Activated CD4-positive, alpha-beta T cell treated with anti-CD3 and anti-CD28 coated beads for 24 hours (primary cell): ENCODE measurements at places on chromosomes 5 and 9.

- no peak for DNase-seq
These were observed 486.2 kb downstream of the GADD45G start for GRCh38 chr9:90090997-90091396.

- no peak for DNase-seq
These were observed 204.5 kb downstream of the MCTP1 start for GRCh38 chr5:95080441-95080840.

- DNase-seq = no peak
These were observed 1.2 kb downstream of the ZNF608 start for GRCh38 chr5:124745007-124745927.

DNA sequence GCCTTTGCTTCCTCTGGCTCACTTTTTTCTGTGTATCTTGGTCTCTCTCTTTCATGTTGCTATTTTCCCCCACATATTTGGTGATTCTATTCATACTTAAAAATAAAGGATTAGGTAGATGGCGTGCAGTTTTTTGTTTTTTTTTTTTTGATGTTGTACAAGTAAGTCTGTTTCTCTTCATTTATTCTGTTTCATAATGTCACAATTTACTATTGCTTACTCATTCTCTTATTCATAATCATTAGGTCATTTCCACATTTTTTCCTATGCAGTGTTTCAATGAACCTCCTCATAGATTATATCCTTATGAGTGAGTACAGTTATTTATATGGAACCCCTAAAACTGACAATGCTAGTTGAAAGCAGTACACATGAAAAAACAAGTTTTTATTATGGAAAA is 136.3 kb downstream of the APBA1 start:
- DNase-seq = no peak

- peak; percentile 6 for DNase-seq
These were observed 51.2 kb upstream of the TESK1 start for GRCh38 chr9:35553670-35554543.

- no peak for DNase-seq
These were observed 42.8 kb upstream of the PDE8B start for GRCh38 chr5:77167695-77168121.

DNA sequence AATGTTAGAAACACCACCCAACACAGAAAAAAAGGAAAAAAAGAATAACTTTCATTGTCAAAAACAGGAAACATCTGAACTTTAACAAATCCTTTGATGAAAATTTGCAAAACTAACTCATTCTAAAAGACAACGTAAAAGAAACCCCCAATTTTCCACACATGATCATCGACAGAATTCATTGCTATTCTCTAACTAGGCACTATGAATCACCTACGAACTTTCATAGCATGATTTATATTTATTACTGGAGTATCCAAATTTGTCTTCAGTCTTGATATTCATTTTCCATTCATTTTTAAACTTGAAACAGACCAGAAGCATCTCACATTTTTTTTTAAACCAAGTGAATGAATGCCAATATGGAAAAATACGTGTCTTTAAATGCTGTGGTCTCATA is 514.6 kb downstream of the TLE4 start:
- DNase-seq = no peak

- no peak for DNase-seq
These were observed 83.3 kb downstream of the ZNF354C start for GRCh38 chr5:179143446-179143845.

DNA sequence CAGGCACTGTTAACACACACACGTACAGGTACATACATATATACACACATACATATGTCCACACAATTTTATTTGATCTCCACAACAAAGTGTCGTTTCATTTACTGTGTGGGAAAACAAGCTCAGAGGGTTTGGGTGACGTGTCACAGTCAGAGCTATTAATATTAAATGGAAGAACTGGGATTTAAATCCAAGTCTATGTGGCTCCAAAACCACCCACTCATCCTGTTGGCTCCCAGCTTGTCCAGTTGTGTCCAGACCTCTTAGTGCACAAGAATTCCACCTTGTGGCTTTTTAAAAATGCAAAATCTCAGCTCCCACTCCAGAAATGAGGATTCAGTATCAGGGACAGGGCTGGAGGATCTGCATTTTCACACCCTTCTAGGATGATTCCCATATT is 52.3 kb upstream of the PTPDC1 start:
- no peak for DNase-seq

DNA sequence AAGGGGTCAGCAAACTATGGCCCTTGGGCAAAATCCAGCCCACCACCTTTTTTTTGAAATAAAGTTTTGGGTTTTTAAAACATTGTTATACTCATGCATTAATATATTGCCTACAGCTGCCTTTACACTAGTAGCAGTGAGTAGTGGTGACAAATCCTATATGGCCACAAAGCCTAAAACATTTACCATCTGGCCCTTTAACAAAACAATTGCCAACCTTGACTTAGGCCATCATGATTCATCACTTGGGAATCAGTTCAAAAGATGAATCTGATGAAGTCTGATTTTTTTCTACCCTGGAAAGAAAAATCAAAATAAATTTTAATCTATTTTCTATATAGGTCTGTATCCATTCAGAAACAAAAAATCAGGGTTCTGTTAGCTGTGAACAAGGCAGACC is 484.9 kb downstream of the BNC2 start:
- no peak for DNase-seq

DNA sequence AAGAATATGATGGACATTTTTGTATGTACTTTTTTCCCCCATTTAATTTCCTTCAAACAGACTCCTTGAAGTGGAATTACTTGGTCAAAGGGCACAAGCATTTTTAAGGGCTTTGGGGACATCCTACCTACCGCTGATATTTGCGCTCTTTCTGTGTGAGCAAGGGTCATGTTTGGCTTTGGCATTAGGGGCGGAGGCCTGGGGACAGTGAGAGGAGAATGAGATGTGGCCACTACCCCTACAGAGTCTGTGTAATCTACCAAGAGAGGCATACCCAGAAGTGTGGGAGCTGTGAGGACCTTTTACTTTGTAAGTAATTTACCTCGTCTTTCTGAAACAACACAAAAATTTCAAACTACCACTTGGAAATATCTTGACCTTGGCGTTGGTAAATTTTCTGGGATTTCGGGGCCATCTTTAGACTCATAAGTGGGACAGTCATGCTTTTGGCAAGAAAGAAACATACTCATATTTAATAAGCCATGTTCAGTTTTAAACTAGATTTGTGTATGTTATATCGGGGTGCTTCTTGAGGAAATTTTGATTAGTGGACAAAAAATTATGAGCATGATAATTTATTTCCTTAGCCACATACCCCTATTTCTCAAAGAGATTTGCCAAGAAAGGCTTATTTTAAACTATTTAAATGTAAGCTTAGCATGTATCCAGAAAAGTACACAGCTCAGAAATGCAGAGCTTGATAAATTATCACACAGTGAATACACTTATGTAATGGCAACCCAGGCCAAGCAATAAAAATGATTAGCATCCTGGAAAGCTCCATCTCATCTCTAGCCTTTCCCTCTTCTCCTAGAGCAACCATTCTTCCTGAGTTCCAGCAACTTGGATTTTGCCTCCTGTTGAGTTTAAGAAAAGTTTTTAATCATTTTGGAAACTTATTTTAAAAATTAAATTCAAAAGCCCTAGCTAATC is 63.6 kb downstream of the ARHGAP26 start:
- DNase-seq = no peak
